Right cardiac atrium (tissue), 5 donors: ENCODE measurements at places on chromosomes 2 and 18.

DNA sequence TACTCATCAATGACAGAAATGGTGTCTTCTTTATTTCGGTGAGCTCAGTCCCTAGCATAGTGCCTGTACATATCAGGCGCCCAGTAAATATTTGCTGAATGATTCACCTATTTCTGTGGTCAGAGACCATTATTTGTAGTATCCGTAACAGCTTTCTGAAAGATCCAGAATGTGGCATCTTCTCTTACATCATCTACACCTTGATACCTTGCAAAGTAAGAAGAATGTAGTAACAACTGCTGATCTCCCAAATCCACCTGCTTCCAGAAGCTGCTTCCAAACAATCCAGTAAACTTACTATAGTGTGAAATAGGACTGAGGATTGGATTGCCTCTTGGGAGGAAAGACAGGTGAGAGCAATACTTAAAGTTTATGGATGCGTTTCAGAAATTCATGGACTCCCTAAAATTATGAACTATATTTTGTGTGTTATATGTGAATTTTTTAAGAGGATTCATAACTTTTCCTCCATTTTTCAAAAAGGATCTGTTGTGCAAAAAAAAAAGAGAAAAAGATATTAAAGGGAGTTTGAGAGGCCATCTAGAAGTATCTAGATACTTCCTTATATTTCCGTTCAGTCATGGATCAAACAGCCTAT lies 945 bp upstream of the ASXL2 start:
- DNase-seq, result no peak

DNA sequence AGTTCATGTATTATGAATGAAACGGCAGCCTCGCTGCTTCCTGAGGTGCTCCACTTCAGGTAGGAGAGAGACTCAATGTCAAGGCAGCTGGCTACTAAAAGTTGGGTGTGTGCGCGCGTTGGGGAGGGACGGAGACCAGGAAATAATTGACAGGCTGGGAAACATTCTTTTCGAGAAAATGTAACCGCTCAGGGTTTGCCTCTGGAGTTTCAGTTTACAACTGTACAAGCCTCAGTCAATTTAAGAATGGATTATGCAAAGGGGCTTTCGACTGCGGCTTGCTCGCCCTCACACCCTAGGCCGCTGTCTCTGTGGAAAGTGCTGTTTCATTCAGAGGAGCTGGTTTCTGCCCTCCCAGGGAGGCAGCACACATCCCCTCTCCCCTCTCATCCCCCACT lies 4.4 kb upstream of the SPRED2 start:
- DNase-seq, result no peak

GRCh38 chr2:96493072-96493471 lies 12.1 kb downstream of the NEURL3 start:
- no peak for DNase-seq

- DNase-seq, result no peak
Observed at GRCh38 chr2:156396126-156396525, 40.1 kb upstream of the GPD2 start.

DNA sequence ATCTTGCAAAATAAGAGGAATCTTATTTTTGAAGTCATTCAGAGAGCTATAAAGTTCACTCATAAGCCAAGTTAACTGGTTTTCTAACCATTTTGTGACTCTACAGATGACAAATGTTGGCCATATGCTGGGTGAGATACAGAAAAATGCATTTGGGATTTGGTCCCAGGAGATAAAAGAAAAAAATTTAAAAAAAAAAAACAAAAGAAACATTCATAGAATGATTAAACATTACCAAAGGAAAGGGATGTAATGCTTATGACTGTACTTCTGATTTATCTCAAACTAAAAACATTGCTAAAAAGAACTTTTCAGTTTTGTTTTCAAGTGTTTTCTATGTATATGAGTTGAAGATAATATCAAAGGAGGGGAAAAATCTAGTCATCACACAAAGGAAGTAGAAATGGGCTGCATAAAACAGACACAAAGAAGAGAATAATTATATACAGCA lies 43.1 kb downstream of the PELI1 start:
- no peak for DNase-seq

- peak; percentile 92 for DNase-seq
Observed at GRCh38 chr2:9638532-9638931, 7.7 kb upstream of the YWHAQ start.

DNA sequence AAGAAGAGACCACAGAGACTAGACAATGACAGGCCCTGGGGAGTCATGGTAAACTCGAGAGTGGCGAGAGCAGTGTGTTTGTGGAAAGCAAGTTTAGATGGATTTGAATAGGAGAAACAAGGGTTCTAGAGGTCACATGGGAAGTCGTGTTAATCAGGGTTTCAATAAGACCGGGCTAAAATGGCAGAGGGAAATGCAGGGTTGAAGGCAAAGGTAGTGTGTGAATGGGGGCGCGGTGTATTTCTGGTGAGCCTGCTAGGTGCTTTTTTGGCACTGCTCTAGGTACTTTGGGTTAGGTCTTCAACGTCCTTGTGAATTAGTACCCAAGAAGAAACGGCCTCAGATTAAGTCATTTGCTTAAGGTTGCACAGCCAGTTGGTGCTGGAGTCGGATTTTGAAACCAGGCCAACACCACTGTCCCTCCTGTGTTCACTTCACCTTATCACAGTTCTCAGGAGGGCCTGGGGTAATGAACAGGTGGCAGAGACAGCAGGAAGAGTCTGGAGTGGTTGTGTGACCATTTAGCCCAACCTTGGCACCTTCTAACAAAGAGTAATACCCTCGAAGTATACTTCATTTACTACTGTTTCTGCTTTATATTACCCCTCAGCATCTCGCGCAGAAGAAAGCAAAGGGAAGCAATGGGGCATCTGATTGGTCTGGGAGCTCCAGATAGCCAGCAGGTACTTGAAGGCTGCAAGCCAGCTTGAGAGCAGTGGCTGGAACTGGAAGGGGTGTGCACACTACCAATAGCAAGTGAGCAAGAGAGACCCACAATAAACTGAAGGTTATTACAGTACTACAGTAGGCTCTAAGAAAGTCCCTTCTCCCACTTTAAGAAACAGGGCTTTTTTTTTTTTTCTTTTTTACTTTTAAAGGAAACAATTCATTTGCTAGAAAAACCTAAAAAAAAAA lies 33.4 kb upstream of the GAREM2 start:
- DNase-seq, result no peak

DNA sequence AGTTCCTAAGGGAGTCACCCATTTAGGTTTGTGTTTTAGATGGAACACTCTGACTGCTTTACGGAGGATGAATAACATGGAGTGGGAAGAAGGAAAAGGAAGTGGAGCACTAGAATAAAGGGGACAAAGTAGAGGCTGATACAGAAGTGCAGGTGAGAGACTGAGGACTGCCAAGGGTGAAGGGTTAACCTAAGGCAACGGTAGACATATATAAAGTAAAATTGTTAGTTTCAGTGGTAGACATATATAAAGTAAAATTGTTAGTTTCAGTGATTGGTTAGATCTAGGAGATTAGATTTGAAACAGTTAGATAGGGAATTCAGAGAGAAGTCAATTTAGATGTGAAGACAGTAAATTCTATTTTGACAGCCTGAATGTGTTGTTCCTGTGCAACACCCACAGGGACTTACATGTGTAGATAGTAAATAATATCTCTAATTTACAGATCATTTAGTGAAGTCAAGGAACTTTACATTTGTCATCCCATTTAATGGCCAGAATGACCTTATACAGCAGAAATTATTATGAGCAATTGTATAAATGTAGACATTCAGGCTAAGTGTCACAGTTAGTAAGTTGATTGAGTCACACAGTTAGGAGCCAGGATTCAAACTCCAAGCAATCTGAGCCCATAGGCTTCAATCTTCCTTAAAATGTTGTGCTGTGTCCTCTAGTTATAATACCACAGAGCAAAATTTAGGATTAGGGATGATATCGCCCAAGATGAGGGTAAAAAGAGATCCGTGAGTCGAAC lies 270.8 kb upstream of the UBE2E3 start:
- DNase-seq, result no peak

DNA sequence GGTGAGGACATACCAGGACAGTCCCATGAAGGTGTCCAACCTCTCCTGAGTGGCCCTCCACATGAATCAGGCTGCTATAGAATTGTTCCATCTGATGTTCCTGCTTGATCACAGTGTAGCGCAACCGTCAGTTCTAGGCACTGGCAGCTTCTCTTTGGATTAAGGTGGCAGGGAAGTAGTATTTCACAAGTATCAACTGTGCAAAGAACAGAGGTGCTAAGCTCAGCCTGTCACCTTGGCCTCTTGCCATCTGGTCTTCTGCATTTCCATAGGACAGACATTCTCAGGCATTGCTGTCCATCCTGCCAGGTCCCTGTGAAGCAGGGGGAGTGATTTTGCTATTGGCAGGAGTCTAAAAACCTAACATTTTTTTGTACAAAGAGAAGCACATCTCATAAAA lies 182.2 kb upstream of the EPAS1 start:
- no peak for DNase-seq

DNA sequence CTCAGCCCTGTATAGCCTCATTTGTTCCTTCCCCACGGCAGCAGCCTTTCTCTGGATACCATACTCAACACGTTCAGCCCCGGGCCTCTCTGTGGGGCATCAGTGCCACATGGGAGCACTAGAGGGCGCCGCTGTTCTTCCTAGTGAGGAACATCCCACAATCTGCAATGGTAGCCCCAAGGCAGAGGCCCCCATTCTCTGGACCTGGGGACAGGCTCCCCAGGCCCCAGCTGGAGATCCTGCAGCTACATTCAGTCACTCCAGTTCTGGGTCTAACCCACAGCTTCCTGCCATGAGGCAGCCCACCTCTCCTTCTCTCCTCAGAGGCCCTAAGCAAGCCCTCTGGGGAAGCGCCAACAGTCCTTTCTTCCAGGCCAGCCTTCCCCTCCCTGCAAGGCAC lies 14.2 kb upstream of the SFXN5 start:
- DNase-seq, result peak; percentile 92

DNA sequence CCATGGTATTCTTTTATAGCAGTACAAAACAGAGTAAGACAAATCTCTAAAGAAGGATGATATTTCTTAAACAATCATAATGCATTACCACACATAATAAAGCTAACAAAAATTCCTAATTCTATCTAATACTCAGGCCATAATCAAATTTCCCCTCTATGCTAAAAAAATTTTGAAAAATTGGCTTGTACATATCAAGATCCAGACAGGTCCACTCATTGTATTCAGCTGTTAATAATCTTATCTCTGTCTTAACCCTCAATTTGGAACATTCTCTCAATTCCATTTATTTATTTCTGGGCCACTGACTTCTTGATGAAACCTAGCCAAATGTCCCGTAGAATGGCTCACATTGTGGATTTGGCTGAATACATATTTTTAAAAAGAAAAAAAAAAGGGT lies 59.1 kb upstream of the PAX3 start:
- no peak for DNase-seq
